ENCODE measurements at places on chromosomes 13 and 19.

GRCh38 chr13:97301382-97302095, 79.4 kb downstream of the MBNL2 start:
- DNase-seq = no peak

DNA sequence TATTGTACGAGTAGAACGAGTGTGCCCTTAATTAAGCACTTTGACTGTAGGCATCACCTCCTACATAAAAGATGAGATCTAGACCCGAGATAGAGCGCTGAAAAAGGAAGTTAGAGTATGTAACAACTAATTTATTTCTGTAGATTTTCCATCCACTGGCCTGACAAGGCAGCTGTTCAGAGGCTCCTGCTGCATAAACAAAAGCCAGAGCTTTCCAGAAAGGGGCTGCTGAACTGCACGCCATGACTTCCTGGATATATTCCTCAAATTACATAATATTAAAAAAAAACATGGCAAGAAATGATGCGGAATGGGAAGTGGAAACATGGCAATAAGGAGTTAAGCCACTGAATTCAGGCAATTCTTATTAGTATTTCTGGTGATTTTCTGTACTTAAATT, 89.7 kb downstream of the AKAP11 start:
- DNase-seq = no peak

DNA sequence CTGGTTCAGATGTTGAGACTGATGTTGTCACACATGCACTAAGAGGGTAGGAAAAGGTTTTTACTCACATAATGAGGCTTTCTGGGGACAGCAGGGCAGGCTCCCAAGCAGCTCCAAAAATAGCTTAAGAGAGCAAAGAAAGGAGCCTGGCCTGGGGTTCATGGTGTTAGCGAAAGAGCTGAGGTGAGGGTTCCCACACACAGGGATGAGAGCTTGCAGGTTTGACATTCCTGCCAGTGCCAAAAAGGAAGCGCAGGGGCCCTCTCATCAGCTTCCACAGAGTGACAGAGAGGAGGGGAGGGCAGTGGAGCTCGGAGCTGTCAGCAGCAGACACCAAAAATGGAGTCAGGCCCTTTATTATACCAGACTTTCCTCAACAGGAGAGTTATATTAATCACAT, 65.5 kb upstream of the FAM216B start:
- no peak for DNase-seq

GRCh38 chr19:18924684-18925213, 5.2 kb downstream of the DDX49 start:
- no peak for DNase-seq

- peak; percentile 20 for DNase-seq
Measured at GRCh38 chr13:41563341-41563983, 106.1 kb downstream of the RGCC start.

- no peak for DNase-seq
Measured at GRCh38 chr13:23744315-23744714, 144.9 kb downstream of the MIPEP start.
